LNCaP clone FGC (cell line): ENCODE measurements at places on chromosomes 12 and 14.

- DNase-seq, result no peak
Measured at GRCh38 chr12:6950811-6951540, at the start of gene PTPN6. Gene PTPN6, plus strand, starts transcription at chr12:6951356. Its CDS starts 157 bp downstream, at chr12:6951513.

GRCh38 chr14:105737504-105738246 lies 211.3 kb downstream of the TMEM121 start:
- DNase-seq, result no peak

GRCh38 chr12:32272465-32272864 lies 126.9 kb upstream of the FGD4 start:
- DNase-seq, result no peak

DNA sequence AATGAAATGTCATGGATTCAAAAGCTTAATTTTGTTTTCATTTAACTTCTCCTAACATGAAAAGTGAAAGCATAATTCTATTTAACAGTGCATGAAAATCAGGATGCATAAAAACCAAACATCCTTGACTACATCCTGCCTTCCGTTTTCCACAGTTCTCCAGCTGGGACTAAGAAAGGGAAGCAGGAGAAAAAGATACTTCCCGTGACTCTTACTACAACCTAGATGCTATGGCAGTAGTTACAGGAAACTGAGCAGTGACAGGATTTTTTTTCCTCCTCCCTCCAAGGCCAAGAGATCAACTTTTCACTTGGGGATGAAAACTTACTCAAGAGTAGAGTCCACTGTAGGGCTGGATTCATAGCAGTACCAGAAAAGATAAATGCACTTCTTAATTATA lies 2.6 kb downstream of the EXOC5 start:
- no peak for DNase-seq

- DNase-seq, result no peak
Measured at GRCh38 chr12:121278169-121279070, 18.1 kb downstream of the CAMKK2 start.

DNA sequence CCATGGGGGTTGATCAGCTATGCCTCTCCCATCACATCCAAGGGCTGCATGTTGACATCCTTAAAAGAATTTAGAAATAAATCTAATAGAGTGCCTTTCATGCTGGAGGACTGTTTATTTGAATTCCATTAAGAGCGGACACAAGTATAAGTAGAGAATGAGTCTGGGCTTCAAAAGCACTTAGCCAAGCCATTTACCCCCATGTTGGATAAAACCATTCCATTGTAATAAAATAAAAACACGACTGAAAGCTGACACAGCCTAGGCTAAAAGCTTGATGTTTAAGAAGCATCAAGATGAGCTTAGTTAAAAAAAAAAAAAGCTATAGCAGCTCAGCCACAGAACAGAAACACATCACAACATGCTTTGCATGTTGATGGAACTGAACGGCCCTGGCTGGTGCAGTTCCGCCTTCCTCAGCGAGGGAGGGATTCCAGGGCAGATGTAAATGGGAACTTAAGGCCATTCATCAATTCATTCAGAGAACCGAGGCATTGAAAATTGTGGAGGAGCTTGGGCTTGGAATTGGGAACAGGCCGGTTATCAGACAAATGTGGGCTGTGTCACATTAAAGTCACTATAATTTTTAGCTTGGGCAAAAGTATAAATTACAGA lies 41.2 kb downstream of the TMEM132D start:
- DNase-seq, result no peak

GRCh38 chr14:89794096-89794495 lies 160.4 kb downstream of the EFCAB11 start:
- DNase-seq, result no peak

DNA sequence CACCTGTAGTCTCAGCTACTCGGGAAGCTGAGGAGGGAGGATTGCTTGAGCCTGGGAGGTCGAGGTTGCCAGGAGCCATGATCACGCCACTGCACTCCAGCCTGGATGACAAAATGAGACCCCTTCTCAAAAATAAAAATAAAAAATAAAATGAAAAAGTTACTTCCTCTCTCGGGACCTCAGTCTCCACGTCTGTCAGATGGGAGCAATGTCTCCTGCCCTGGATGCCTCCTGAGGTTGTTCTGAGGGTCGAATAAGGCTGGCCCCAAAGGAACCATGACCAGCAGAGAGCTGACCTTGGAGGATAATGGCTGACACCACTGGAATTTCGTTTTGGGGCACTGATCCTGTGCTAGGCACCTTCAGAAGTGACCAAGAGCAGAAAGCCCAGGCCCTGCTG lies 13.6 kb upstream of the RCOR1 start:
- DNase-seq, result no peak

GRCh38 chr14:55094292-55095157 lies 34.5 kb upstream of the LGALS3 start:
- no peak for DNase-seq

DNA sequence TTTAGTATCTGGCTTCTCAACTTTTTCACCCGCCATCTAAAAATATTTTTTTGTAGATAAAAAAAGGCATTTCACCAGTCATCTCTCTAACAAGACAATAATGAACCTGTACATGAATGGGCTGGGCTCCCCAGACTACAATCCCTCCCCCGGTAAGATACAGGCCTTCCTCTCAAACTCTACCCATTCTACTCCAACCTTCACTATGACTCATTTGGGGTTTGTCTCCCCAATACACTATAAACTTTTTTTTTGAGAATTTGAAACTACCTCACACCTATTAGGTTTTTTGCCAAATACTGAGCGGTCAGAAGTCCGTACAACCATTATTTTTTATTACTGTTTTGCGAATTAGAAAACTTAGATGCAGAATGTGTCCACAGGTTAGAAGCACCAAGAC lies 784 bp downstream of the RPL6 start:
- DNase-seq, result no peak

DNA sequence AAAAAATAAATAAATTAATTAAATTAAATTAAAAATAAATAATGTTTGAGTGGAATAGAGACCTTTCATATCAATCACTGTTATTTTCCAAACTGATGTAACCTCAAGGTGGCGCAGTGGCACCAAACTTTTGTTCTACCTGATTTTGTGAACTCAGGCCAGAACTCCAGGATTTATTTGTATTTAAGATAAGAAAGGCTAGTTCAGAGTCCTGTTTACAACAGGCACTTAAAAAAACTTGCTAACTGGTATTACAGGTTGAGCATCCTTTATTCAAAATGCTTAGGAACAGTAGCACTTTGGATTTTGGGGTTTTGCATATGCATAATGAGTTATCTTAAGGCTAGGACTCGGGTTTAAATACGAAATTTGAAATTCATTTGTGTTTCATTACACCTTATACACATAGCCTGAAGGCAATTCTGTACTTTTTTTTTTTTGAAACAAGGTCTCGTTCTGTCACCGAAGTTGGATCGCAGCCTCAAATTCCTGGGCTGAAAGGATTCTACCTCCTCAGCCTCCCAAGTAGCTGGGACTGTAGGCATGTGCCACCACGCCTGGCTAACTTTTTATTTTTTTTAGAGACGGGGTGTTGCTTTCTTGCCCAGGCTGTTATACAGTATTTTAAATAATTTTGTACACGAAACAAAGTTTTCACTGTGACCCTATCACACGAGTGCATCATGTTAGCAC lies 32.4 kb downstream of the YY1 start:
- DNase-seq, result peak; percentile 94

DNA sequence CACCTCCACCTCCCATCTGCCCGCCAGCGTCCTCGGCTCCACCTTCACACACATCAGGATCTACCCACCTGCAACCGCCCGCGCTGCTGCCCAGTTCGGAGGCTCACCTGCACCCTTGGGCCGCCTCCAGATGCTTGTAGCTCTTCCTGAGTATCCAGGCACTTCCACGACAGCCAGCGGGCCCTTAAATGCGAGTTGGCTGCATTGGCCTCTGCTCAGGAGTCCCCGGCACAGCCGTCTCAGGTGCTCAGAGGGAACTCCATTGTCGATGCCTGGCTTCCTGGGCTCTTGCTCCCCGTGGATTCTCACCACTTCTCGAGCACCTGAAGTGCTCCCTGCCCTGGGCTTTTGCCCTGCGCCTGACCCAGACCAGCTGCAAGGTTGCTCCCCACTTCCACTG lies 21.9 kb upstream of the CDCA4 start:
- no peak for DNase-seq

DNA sequence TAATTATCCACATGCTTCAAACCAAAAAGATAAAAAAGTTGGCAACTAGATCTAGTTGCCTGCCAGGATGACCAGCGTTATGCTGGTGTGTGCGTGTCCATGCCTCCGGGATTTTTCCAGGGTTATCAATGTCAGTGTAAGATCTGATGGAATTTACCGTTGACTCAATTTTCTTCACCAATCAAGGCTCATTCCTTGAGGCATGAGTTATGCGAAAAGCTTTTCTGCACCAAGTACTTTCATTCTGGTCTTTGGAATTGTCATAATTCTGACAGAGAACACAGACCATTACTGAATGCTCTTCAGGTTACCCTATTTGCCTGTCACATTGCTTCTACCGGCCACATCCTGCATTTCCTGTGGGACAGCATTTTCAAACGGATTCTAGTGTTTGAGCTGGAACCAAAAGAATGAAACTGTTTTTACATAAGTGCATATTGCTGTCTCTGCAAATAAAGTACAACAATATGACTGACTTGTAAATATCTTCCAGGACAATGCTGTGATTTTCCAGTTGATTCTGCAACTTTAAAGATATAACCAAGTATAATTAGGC lies 91.8 kb downstream of the DUSP16 start:
- DNase-seq, result peak; percentile 53

GRCh38 chr14:93142854-93143652 lies 27.3 kb upstream of the ITPK1 start:
- DNase-seq, result no peak

DNA sequence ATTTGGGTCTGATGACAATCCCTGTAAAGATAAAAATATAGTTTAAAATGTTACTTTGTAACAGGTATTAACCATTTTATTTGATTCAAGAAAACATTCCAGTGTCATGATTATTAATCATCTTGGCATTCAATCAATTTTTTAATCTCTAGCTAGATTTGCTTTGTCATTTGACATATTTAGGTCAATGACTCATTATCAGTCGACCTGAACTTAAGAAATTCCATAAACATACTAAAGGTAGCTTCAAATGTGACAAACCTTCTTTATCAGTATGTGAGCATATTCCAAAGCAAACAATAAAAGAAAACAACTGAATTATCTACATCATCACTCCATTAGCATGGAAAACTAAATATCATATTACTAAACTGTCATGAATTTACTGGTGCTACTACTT lies 50.8 kb upstream of the CDKL1 start:
- peak; percentile 57 for DNase-seq

GRCh38 chr14:90345239-90345557 lies 13.5 kb upstream of the NRDE2 start:
- DNase-seq, result no peak

DNA sequence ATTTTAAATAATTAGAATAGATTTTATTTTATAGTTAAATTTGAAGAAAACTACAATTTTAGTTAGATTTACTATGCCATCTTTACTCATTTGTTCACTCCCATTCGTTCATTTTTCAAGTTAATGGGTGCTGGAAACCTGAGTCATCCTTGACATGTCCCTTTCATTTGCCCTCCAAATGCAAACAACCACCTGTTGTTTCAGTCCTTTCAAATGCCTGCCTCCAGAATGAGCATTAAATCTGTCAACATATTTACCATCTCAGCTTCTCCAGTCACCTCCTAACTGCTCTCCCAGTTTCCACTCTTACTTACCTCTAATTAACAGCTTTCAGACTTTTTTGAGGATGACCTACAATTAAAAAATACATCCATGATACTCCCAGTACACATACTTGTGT lies 375.5 kb downstream of the RAD51B start:
- no peak for DNase-seq

DNA sequence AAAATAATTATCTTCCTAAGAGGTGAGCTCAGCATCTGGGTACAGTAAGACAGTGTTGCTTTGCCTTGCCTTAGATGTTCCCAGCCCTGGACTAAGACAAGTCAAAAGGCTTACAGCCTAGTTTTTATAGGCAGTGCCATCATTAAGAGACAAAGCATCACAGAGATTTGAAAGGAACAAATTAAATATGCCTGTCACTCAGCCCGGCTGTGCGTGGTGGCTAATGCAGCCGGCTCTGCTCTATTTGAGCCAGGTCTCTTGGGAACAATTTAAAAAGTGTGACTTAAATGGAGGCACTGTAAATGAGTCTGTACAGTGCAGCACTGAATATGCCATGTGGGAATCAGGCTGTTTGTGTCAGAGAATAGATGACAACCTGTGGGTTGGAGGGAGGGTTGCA lies 1687.4 kb upstream of the FLRT2 start:
- no peak for DNase-seq

DNA sequence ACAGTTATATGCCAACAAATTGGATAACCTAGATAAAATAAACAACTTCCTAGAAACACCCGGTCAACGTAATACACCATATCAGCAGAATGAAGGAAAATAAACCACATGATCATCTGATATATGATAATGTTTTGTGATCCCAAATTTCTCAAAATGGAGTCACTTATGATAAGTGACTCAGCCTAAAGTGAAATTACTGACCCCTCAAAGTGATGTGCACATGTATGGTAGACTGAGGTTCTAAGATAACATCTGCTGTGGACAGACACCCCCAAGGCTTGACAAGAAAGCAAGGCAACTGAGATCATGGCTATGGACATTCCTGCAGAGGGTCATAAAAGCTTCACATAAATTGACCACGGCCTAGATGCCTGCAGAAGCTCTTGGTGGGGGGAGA lies 105.1 kb upstream of the DCN start:
- no peak for DNase-seq

DNA sequence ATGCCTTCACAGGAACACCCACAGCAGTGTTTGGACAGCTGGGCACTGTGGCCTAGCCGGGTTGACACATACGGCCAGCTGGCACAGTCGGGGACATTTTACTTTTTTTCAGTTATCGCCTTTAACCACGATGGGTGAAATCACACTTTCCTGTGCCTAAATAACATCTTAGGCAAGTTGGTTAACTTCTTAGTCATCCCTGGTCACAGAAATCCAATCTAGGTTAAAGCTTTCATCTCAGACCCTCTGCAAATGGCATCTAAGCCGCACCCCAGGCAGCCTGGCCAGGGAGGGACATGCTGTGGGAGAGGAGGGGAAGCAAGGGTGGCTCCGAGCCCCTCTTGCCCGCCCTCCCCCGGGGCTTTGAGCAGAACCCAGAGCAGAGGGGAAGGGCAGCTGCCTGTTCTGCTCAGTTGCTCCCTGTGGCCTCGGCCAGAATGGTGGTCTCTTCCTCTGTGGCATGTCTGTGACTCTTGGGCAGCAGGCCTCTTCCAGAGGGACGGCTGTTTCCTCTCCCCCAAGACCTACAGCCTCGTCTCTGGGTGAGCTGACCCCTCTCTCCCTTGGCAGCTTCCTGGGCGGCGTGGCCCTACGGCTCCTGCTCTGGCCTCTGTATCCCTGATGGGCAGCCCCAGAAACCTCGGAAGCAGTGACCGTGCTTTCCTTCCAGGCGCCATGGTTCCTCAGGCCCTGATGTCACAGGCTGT lies 85.4 kb upstream of the DYNC1H1 start:
- DNase-seq, result no peak
